ENCODE measurements at places on chromosomes 5 and 9.

GRCh38 chr5:178993236-178993765, 1.8 kb downstream of the GRM6 start:
- no peak for DNase-seq

- DNase-seq = no peak
These were observed 6.8 kb downstream of the TENT4A start for GRCh38 chr5:6719896-6720560.

DNA sequence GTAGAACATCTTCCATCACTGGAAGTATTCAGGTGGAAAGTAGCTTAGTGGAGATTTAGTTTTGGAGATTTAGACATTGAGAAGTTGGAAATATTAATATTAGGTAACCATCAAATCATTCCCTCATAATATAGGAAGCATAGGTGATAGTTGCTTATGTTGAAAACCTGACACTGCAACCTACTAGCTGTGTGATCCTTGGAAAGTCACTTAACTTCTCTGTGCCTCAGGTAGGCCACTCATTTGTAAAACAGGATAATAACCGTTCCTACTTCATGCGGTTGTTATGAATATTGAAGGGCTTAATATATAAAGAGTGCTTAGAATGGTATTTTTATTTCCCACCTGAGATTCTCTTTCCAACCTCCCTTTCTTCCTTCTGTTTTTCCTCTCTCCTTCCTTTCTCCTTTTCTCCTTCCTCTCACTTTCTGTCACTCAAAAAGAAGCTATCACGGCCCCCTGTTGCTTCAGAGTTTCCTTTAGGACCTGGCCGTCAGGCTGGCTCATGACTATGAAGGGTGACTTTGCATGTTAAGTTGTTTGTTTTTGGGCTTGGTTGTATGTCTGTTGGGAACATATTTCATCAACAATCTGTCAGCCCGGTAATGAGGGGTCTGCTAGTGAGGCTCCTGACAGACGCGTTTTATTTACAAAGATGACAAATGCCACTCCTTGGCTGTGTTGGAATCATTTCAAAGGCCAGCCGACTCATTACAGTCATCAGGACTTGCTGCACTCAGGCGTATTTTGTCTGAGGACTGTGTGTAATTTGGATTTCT, 31.0 kb downstream of the DOCK2 start:
- DNase-seq = no peak

DNA sequence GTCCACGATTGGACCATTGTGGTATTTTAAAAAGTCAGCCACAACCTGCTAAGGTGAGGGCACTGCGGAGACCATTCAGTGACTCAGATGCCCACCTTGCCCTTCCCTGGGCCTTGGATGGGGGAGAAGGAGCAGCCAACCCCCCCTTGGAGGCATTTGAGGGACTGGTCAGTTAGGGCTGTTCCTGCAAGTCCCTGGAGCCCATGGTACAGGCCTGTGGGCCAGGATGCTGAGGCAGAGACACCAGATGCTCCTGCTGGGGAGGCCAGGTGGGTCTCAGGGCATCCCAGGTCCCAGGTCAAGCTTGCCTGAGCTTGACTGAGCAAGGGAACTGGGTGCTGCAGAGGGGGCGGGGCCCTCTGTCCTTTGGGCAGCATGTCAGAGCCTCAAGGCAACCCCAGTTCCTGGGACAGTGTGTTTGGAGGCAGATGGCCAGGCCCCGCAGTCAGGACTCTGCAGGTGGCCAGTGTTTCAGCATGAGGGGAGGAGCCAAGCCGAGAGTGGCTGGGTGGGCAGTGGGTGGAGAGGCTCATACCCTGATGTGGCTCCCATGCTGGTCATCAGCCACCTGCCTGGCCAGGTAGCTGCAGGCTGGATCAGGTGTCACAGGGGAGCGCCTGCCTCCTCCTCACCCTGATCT, 27.5 kb downstream of the SLC6A3 start:
- DNase-seq = no peak

- peak; percentile 58 for DNase-seq
These were observed 4.9 kb upstream of the HRH2 start for GRCh38 chr5:175652741-175653663.

DNA sequence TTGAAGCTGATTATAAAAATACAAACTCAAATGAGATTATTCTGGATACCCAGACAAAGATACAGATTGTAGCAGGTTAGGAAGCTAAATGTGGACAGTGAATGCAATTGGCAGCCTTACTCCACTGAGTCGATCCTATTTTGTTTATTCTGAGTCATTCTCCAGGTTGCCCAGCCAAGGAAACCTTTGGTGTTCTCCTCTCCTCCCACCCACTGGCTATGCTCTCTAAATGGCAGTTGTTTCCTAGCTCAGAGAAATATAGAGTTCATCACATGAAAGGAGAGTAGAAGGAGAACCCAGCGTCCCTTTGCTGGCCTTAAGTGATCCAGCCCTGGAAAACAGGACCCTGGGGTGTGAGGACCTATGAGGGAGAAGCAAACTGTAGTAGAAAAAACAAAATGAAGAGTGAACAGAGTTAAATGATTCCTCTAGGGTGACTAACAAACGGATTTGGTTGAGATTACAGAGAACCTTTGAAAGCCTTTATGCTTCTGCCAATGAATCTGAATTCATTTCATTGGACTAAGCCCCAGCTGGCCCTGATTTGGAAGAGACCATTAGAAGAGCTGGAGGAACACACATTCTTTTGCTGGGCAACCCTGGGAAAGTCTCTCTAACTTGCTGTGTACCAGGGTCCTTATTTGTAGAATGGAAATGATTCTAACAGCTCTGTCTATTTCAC, 95.1 kb downstream of the BRINP1 start:
- no peak for DNase-seq

DNA sequence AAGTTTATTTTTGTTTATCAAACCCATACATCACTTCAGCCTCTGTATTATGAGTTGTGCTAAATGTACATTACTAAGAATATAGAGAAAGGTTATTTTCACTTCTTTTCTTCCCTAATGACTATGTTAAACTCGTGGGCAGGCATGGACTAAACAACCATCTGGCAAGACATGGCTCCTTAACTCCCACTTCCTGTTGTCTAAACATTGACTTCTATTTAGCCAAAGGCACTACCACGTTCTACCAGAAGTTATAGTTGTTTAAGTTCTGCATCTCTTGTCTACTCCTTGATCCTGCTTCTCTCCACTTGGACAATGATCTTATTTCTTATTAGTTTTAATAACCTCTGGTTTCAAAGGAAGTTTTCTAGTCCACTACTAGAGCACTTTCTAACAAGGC, 136.1 kb downstream of the MACIR start:
- DNase-seq = no peak

- no peak for DNase-seq
These were observed 27.0 kb upstream of the COL15A1 start for GRCh38 chr9:98916660-98917059.

- DNase-seq = no peak
These were observed 305.7 kb upstream of the KCNN2 start for GRCh38 chr5:114056185-114056538.

- no peak for DNase-seq
These were observed 82.3 kb upstream of the FREM1 start for GRCh38 chr9:14992516-14992915.

DNA sequence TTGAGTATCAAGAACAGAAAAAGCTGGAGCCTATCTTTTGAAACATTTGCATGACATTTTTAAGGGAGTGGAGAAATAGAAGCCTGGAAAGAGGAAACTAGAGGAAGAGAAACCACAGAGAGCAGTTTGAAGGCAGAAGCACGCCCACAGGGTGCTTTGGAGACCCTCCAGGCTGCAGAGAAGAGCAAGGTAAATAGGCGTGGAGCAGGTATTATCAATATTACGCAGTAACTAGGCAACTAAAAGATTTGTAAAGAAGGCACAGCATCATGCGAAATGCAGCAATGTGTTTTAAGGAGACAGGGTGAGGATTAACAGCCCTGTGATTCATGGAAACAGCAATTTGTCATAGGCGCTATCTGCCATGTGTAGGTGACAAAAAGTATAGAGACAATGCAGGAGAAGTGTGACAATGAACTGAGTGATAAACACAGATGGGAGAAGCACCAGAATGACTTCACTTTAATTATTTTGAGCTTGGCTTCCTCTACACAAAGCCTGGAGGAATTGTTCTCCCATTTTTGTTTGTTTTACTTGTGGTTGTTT, 281.2 kb downstream of the BRINP1 start:
- no peak for DNase-seq

DNA sequence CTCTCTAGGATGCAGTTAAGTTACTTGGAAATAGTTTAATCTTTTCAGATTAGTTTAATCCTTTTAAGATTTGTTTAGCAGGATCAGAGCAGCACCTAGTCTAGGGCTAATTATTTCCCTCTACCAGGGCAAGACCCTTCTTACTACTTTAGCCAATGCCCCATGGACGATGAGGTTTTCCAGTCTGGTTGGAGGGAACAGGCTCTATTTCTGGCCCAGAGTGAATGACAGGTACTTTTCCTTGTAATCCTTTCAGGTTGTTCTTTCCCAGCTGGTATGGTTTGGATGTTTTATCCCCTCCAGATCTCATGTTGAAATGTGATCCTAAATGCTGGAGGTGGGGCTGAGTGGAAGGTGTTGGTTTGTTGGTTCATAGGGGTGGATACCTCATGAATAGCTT, 27.2 kb downstream of the PTTG1 start:
- DNase-seq = no peak

GRCh38 chr5:17256839-17257238, 39.4 kb downstream of the BASP1 start:
- DNase-seq = no peak

GRCh38 chr5:179207920-179208705, 137.1 kb downstream of the ADAMTS2 start:
- DNase-seq = no peak

DNA sequence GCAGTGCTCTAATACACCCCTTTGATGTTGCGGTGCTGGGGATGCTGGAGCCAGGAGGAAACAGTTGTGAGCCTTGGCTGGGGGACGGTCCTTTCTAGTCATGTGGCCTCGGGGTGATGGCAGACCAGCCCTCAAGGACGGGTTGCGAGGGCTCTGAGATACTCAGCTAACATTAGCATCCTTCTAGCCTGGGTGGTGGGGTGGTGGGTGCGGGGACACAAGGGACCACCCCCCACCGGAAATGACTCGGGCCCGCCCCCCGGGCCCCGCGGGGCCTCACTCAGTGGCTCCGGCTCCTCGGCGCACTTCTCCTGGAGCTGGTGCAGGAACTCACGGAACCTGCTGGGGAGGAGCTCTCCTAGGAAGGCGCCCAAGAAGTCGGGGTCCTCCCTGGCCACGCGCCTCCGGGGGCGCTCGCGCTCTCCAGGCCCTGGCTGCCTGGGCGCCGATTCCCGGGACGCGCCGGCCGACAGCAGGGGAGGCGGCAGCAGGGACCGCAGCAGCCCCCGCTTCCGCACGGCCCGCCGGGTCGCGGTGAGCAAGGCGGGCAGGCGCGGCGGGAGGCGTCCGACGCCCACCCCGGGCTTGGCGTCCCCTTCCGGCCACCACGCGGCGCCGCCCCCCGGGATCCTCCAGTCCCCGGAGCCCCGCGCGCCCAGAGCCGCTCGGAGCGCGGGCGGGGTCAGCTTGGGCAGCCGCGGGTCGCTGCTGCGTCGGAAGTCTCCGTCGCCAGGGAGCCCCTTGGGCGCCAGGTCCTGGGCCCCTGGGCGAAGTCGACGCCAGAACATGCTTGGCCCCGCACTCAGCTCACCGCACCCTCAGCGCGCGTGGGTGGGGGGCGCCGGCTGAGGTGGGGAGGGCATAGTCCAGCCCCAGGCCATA, 873 bp downstream of the C9orf50 start:
- no peak for DNase-seq

DNA sequence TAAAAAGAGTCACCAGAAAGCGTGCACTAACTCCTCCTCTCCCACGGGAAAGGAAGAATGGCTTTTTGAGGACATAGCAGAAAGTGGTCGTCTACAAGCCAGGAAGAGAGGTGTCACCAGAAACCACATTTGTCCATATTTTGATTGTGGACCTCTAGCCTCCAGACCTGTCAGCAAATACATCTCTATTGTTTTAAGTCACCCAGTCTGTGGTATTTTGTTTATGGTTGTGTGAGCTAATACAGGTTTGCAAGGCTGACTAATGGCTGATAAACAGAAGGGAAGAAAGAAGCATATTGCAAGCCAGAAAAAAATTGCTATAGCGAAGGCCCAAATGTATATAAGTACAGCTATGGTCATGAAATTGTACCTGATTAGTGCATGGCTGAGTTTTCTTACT, 21.4 kb downstream of the WDR70 start:
- DNase-seq = no peak

GRCh38 chr9:27768781-27769180, 195.5 kb upstream of the C9orf72 start:
- DNase-seq = no peak

- DNase-seq = no peak
These were observed 38.8 kb downstream of the FNIP1 start for GRCh38 chr5:131757830-131758519.

- no peak for DNase-seq
These were observed 199.8 kb downstream of the MAPKAP1 start for GRCh38 chr9:125507226-125507625.

- no peak for DNase-seq
These were observed 5.4 kb downstream of the ATP10B start for GRCh38 chr5:160846642-160847041.

DNA sequence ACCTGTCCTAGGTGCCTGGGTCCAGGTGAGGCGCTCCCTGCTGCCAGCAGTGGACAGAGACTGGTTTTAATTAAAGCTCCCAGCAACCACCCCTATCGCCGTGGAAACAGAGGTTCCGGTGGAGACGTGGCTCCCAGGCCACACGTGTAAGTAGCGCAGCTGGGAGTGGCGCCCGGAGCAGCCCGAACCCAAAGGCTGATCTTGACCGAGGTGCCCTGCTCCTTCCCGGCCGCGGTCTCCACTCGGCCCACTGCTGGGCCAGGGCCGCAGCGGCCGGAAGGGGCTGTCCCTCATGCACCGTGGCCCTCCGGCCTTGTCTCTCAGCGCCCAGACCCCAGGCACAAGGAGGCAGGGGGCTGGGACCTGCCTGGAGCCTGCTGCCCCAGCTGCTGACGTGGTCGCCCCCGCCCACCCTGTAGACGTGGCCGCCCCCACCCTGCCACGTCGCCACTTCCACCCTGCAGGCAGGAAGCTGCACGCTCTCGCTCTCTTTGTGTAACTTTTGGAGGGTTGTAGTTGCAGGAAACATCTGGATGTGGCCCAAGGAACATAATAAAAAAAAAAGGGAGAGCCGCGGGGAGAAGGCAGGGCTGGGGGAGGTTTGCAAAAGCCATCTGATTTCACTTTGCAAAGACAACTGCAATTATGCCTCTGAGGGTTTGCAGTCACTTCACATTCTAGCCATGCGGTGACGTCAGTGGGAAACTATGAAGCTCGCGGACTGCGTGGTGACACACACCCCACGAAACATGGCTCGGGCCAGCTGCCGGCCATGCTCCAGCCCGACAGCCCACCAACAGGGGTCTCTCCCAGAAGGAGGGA, 129.9 kb downstream of the RXRA start:
- peak; percentile 59 for DNase-seq

- no peak for DNase-seq
These were observed 54.1 kb upstream of the PRLR start for GRCh38 chr5:35284364-35284763.

GRCh38 chr9:89810431-89810830, 205.6 kb downstream of the GADD45G start:
- DNase-seq = no peak

DNA sequence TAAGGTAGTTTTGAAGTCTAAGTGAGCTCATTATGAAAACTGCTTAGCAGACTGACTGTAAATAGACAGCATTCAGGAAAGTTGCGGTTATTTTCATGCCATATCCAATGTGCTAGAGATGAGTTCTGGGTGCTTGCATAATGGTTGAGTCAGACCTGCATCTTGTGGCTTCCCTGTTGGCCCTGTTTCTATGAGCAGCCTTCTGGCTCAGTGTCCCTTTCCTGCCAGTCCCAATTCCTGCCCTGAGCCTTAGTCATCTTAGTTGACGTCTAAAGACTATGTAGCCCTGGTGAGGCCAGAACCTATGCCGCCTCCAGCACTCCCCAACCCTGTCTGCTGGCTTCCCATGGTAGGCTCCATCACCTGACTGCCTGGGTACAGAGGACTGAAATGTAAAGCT, 76.3 kb upstream of the TNFSF8 start:
- DNase-seq = no peak
